ENCODE measurements at places on chromosomes 16 and 17. TPM values are rescaled to one million over a fixed set of nuclear protein-coding genes. Genes with fewer than 3 reads are reported as not detected.

- H3K4me3 ChIP-seq = peak overlapping the region; percentile 93
- peaks cover 45% of the 10 kb centered on the region for H3K4me1 ChIP-seq
- no peak for DNase-seq
- H3K36me3 ChIP-seq = peaks cover 12% of the 10 kb centered on the region
Measured at GRCh38 chr17:67245694-67246402, 852 bp upstream of the HELZ start.

- no peaks in the 10 kb centered on the region for H3K27me3 ChIP-seq
- no peaks in the 10 kb centered on the region for H3K36me3 ChIP-seq
- H3K27ac ChIP-seq = no peak overlapping the region
- H3K4me1 ChIP-seq = no peaks in the 10 kb centered on the region
- no peak overlapping the region for H3K4me3 ChIP-seq
- DNase-seq = no peak
Measured at GRCh38 chr17:34644941-34645550, 65.7 kb downstream of the TMEM132E start.

DNA sequence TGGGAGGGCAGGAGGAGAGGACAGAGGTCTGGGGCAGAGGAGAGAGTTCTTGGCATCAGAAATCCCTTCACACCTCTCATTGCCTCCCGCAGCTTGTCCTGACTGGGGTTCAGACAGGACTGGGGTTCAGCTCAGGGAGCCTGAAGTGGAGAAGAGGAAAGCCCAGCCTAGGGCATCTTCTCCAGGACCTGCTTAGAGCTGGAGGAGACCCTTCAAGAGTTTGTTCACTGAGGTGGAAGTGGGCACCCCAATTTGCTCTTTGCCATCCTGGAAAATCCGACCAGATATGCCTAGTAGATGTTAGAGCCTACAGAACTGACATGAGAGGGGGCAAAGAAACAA is 2.0 kb downstream of the HOXB3 start:
- H3K4me1 ChIP-seq = peaks cover 33% of the 10 kb centered on the region
- no peak for DNase-seq
- no peak overlapping the region for H3K27ac ChIP-seq
- H3K4me3 ChIP-seq = no peak overlapping the region
- H3K27me3 ChIP-seq = no peaks in the 10 kb centered on the region

DNA sequence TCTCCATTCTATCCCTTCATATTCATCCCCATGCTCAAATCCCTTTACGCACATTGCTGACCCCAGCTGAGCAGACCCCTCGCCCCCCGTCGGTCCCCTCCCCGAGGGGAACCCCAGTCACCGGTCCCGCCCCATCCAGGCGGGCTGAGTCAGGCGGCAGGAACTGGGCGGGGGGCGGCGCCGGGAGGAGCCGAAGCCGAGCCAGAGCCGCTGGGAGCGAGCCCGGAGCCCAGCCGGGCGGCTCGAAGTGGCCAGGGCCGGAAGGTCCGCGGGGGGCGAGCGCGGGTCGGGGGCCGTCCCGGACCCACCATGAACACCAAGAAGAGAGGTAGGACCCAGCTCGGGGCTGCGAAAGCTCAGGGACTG is 8.6 kb downstream of the RIPOR1 start:
- H3K27me3 ChIP-seq = no peaks in the 10 kb centered on the region
- H3K36me3 ChIP-seq = peaks cover 38% of the 10 kb centered on the region
- H3K27ac ChIP-seq = peak overlapping the region; percentile 84

DNA sequence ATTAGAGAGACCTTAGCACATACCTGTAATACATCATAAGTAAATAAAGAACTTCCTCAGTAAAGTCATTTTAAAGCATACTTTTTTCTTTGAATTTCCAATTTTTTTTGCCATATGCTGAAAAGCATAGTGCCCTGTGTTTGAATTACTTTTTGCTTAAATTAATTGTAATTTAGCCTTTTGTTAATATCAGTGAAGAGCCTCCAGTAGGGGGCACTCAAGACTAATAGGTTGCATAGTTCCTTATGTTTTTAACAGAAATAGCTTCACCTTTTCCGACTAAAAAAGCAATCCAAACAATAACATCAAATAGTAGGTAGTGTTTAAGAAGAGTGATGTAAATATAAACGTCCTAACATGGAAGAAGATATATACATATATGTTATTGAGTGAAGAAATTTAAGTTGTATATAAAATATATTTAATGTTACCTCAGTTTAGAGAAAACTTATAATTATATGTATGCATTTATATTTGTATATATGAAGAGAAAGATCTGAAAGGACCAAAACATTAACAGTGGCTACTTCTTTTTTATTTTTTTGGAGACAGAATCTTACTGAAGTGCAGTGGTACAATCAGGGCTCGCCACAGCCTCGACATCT is 18.6 kb downstream of the RAD51C start:
- no peak overlapping the region for H3K4me3 ChIP-seq
- H3K27ac ChIP-seq = no peak overlapping the region
- no peak for DNase-seq
- no peaks in the 10 kb centered on the region for H3K27me3 ChIP-seq
- no peaks in the 10 kb centered on the region for H3K4me1 ChIP-seq

- H3K4me1 ChIP-seq = peaks cover 8% of the 10 kb centered on the region
- DNase-seq = no peak
- no peak overlapping the region for H3K27ac ChIP-seq
- H3K27me3 ChIP-seq = peaks cover 30% of the 10 kb centered on the region
- no peak overlapping the region for H3K4me3 ChIP-seq
- no peaks in the 10 kb centered on the region for H3K36me3 ChIP-seq
Measured at GRCh38 chr16:85757341-85757822, 6.5 kb upstream of the C16orf74 start.

Gene TMEM114
- not detected for total RNA-seq

DNA sequence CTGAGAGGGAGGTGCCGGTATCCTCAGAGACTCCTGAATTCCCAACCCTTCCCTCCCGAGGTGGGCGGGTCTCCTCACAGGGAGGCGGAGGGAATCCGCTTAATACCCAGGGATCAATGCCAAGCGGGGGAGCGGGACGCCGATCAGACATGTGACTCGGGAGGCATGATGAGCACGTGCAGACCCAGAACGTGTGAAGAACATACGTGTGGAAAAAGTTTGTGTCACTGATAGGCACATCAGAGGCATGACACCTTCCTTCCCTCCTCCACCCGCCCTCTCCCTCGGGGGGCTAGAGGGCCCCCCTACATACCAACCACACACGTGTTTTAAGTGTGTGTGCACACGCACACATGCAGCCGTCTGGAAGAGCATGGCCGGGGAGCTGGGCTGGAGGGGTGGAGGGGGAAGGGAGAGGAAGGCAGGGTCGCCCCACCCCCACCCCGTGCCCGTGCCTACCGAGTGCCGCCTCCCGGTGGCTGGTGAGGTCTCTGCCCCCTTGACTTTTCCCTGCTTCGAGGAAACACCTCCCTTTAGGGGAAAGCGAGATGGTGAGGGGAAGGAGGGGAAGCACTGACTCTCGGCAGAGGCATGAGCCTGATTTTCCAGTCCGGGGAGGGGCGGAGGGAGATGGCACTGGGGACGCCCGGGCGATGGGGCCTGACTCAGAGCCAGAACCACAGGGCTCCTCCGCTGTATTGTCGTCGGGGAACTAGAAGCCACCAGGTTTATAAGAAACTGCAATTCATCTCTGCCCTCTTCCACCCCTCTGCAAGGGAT is 12.1 kb upstream of the TBX21 start:
- peaks cover 18% of the 10 kb centered on the region for H3K4me1 ChIP-seq
- DNase-seq = no peak
- no peaks in the 10 kb centered on the region for H3K36me3 ChIP-seq

Gene NOG
- total RNA-seq = 8.7 TPM

All from esophagus muscularis mucosa (tissue), 4 donors.